ENCODE measurements at places on chromosomes 3 and 15.

GRCh38 chr3:196778755-196779154 is 39.1 kb downstream of the PAK2 start:
- DNase-seq: no peak

DNA sequence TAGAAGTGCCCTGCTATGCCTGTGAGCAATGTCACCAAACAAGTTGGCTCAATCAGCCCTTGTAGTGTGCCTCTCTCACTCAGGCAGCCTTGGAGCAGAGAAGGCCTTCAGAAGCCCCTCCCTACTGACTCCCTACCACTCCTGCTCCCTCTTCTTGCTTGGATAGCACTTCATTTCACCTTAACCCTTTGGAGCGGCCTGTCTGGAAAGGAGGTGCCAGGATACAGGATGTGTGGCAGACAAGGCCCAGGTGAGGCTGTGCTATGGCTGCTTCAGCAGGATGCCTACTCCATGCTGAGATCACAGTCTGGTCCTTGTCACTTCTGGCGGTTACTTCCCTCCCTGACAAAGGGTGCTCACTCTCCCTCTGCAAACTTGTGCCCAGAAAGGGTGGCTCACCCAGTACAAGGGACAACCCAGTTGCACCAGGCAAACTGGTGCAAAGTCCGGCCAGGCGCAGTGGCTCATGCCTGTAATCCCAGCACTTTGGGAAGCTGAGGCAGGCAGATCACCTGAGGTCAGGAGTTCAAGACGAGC is 1.1 kb downstream of the MON1A start:
- DNase-seq: no peak

GRCh38 chr3:132293251-132293650 is 24.0 kb upstream of the ACP3 start:
- DNase-seq: no peak

- no peak for DNase-seq
These were observed 8.0 kb downstream of the CLDN16 start for GRCh38 chr3:190396001-190396400.

DNA sequence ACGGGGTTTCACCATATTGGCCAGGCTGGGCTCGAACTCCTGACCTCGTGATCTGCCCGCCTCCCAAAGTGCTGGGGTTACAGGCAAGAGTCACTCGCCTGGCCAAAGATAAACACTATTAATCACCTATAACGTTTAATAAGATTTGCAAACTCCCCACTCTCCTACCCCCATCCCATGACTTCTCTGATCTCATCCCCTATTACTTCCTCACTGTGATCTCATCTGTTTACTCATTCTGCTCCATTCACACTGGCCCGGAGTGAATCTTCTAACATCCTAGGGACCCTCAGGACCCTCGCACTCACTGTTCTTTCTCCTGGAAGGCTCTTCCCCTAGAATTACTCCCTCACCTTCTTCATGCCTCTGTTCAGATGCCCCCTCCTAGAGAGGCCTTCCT is 78.9 kb downstream of the DGKG start:
- no peak for DNase-seq

DNA sequence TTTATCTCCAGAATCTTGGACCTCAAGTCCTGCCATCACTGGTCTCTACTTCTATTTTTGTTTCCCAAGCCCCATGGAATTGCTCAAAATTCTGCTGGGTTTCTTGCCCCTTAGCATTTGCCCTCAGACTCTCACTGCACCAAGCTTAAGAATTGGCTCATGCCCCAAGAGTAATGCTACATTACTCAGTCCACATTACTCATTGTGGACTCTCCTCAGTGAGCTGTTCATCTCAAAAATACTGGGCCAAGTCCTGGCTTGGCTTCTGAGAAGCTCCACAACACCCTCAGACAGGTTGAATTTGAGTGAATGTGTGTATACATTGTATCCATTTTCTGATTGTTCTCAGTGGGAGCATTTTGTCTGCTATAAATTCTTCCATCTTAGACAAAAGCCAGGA is 364.4 kb upstream of the ARHGEF26 start:
- no peak for DNase-seq

DNA sequence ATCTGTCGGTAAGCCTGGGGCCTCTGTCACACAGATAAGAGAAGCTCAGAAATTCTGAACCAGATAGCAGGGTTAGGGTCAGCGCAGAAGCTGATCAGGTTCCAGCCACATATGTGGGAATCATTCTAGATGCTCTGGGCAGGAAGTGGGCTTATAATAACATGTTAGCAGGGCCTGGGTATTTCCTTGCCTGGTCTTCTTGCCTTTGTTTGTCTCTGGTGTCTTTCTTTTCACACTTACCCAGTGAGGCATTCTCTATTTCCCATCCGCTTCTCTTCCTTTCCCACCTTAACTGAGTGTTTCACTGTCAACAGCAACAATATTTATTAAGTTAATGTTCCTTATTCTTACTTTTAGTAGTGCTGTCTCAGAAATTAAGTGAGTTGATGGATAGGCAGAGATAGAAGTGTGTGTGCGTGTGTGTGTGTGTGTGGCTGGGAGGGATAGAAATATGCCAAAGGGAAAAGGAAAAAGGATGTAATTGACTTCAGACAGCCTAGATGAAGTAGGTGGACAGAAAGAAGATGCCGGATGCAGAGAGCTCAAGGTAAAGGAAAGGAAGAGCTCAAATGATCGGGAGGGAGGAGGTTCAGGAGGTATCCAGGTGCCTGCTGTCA is 2.0 kb downstream of the PLA1A start:
- no peak for DNase-seq

DNA sequence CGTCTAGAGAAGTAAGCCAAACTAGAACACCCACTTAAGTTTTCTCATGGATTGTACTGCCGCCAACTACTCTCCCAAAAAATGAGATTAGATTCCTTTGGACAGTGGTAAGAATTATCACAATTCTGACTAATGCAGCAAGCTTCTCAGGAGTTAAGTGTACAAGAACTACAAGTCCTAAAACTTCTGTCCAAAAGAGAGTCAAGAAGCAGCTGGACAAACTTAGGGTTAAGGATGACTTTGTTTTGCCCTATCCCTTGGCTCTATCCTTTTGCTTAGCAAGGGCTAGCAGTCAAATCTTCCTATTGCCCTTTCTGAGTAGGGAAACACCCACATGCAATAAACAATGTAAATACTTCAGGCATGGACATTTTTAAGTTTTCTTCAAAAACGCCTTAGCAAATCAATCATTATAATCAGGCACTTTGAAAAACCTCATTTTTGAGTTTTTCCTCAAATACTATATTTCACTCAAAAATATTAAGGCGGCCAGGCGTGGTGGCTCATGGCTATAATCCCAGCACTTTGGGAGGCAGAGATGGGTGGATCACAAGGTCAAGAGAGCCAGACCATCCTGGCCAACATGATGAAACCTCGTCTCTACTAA is 19.5 kb downstream of the RAF1 start:
- no peak for DNase-seq

- no peak for DNase-seq
These were observed 180.6 kb downstream of the PTPRG start for GRCh38 chr3:61742006-61742405.

- DNase-seq: no peak
These were observed 1.1 kb upstream of the PLCH1 start for GRCh38 chr3:155745795-155746550.

- no peak for DNase-seq
These were observed 609 bp upstream of the UROC1 start for GRCh38 chr3:126517986-126518778.
